ENCODE measurements at places on chromosomes 13 and 19. TPM values are rescaled to one million over a fixed set of nuclear protein-coding genes. Genes with fewer than 3 reads are reported as not detected.

DNA sequence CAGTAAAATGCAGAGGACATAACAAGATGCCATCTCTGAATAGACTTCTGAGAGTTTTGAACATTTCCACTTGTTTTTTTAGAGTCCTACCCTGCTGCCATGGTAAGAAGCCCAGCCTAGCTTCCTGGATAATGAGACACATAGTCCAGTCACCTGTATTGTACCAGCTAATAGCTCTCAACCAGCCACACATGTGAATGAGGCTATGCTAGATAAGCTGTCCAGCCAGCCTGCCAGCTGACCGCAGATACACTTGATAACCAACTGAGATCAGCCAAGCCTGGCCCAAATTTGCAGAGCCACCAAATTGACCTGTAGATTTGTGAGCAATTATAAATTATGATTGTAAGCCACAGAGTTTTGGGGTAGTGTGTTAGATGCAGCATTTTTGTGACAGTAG lies 10.7 kb downstream of the RFXAP start:
- no peak for DNase-seq

DNA sequence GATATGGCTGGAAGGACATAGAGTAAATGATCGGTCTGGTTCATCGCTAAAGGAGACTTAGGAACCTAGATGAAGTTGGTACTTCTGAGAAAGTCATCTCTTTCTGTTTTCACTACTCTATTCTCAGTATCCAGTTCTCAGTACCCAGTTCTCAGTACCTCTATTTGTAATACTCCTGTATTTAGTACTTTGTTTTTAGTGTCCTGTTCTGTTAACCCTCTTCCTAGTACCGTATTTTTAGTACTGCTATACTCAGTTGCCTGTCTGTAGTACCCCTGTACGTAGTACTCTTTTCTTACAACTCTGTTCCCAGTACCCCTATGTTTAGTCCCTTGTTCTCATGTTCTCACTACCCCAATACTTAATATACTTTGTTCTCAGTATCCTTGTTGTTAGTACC lies 1.2 kb downstream of the RFXAP start:
- DNase-seq = no peak

GRCh38 chr19:43597876-43598275 lies 1.5 kb downstream of the ZNF576 start:
- DNase-seq = no peak

Gene ICAM1
- 17.7 TPM for total RNA-seq

Gene LRRC8E
- not detected for total RNA-seq

- no peak for DNase-seq
These were observed 56.5 kb downstream of the ARHGEF7 start for GRCh38 chr13:111171629-111172028.

- DNase-seq = no peak
These were observed 8.9 kb upstream of the TMEM160 start for GRCh38 chr19:47057328-47057727.

GRCh38 chr19:1237754-1238368 lies at the start of gene CBARP:
TSS of gene CBARP (minus strand) at chr19:1238005. CDS start at chr19:1236100, 1,905 bp downstream.
- DNase-seq = no peak

DNA sequence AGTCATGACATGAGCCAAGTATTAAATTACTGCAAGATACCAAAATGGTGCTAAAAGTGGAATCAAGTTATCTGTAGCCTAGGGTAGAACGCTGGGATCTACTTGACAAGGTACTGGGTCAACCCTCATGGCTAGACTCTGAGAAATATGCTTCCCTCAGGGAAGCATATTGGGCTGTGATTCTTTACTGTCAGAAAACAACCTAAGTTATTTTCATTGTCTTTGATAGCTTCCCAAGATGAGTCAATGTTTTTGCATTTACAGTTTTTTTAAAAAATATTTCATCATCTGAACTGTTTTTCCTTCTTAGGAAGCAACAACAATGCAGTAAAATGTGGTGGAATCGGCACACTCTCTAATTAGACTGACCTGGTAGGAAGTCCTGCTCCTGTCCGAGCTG lies 218.0 kb downstream of the RGCC start:
- DNase-seq = no peak

Gene CYSLTR2
- 2.7 TPM for total RNA-seq

- peak; percentile 2 for DNase-seq
These were observed 158.6 kb upstream of the SOX1 start for GRCh38 chr13:111908361-111908760.

Gene DACH1
- total RNA-seq = not detected

Gene LILRA1
- total RNA-seq = not detected

- no peak for DNase-seq
These were observed 121.0 kb downstream of the PCDH20 start for GRCh38 chr13:61294467-61295191.

DNA sequence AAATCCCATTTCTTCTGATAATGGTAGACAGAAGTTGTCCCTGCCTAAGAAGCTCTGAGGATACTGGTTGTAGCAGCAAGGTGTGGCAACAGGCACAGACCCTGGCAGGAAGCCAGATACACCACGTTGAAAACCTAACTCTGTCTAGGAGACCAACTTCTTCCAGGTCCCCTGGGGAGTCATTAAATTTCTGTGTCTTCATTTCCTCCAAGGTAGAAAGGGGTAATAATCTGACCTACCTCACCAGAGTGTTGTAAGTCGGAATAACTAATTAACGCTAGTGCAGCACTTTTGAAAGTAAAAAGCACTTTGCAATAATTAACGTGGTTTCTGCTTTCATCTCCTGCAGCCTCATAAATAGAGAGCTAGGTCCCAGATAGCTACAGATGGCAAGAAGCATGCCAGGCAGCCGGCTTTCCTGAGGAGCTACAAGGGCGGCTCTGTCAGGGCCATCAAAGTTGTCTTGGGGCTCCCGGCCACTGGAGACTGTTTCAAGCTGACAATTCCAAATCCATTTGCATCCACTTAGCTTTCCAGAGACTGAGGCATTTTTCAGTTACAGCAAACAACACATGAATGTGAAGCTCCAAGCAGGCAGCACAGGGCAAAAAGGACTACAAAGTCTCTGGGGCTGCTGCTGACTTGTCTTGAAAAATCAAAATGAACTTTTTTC lies 176.2 kb downstream of the FOXO1 start:
- peak; percentile 65 for DNase-seq

- DNase-seq = no peak
These were observed 17.1 kb downstream of the TSHZ3 start for GRCh38 chr19:31332096-31332495.

Gene SIGLEC10
- total RNA-seq = 1.4 TPM

GRCh38 chr13:33259296-33259695 lies 26.3 kb downstream of the STARD13 start:
- no peak for DNase-seq

DNA sequence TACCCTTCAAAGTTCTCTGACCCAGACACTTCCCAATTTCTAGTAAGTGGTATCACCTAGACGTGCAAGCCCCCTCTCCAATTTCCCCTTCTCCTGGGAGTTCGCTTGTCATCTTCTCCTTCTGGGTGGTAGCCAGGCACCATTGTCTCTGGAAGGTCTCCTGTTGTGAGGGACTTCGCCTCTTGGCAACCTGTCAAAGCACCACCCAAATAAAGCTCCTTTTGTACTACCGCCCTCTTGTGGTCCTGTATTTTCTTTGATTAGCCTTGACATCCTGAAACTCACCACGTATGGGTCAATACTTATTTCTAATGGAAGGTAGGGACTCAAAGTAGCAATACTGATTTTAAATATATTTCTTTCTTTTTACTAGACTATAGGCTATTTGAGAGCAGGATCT lies 8.2 kb downstream of the GPC5 start:
- DNase-seq = peak; percentile 46

Gene SH3GL1
- 43.3 TPM for total RNA-seq

GRCh38 chr13:51687947-51688714 lies 103.9 kb downstream of the WDFY2 start:
- DNase-seq = no peak

Gene PSG6
- not detected for total RNA-seq

Gene GPR12
- not detected for total RNA-seq

DNA sequence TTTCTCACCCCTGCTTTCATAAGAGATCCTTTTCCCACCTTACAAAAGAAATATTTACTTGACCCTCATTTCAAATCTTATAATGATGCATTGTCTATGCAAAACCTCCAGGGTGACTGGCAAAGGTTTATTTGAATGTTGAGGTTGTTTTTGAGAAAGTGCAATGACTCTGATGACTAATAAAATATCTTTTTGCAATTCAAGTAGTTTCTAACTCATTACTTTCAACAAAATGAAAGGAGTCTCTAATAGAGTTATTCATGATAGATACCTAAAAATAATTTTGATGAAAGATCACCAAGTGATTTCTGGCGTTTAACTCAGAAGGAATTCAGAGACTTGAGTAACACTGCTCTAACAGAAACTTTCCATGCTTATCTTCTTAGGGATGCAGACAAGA lies 144.2 kb downstream of the FOXO1 start:
- DNase-seq = no peak

- DNase-seq = no peak
These were observed 7.7 kb downstream of the NR2F6 start for GRCh38 chr19:17237747-17238706.

DNA sequence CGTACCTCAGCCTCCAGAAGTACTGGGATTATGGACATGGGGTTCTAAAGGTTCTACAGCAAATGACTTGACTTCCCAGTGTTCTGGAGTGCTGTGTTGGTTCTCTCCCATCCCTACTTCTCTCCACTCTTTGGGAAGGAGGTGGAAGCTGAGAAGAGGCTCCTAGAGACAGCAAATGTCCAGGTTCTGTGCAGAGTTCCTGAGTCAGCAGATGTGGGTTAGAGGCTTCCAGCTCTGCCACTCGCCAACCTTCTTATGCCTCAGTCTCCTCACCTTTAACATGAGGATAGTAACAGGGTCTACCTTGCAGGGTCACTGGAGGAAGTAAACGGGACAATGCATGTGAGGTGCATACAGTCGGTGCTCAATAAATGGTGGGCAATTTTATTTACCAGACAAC lies 80.5 kb upstream of the VSTM2B start:
- peak; percentile 7 for DNase-seq

- peak; percentile 28 for DNase-seq
These were observed 3.1 kb upstream of the FFAR1 start for GRCh38 chr19:35344511-35345031.

DNA sequence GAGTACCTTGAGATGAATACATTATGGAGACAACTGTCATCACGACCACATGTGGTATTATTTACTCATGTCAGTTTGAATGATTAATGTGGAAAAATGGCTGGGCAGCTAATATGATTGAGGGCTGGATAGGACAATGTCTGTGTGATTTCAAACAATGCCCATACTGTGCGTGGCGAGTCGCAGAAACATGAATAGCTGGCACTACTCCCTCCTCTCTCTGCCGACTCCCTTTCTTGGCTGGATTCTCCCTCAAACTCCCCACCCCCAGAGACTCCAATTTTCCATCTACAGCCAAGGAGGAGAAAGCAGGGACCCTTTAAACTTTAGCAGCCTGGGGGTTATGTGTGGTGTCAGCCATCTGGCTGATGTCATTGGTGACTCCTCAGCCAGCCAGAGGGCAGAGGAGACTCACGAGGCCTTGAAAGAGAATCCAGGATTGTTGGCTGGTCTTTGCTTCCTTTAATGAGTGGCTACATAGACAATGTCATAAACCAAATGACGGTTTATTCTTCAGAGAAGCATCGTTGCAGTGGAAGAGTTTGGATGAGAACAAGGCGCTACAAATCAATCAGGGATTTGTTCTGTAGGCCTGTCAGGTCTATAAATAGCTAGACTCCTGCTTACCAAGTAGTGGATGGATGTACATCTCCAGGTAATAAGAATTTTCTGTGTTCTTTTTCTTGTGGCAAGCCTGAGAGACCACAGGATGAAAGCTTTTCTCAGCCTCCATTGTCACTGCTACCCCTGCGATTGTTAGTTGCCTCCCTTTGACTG lies 165.6 kb downstream of the DLEU7 start:
- no peak for DNase-seq

Gene KIR3DL1
- 1.0 TPM for total RNA-seq

GRCh38 chr13:50030315-50030714 lies 15.1 kb downstream of the KCNRG start:
- no peak for DNase-seq

DNA sequence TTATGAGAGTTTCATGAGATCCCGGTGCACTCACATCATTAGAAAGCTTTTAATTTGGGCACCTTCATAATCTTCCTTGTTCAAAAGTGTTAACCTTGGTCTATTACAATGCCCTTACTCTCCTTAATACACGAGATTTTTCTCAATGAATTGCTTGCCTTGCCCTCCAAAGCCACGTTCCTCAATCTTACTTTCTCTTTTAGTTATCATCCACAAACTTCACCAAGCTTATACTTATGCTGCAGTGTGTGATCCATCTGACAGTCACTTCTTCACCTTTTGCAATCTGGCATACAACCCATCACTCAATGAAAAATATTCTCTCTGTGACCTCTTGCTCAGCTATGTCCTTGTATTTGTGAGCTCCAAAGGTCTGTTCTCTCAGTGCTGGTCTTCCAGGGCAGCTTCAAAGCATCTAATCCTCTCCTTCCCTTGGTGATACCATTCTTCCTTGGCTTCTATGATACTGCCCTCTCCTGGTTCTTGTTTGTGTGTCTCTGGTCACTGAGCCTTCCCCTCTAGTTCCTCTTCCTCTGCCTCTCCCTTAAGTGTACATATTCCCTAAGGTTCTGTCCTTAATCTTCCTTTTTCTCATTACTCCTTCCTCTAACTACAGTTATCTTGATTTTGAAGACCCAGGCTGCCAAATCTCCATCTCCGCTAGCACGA lies 202.2 kb upstream of the STARD13 start:
- no peak for DNase-seq

DNA sequence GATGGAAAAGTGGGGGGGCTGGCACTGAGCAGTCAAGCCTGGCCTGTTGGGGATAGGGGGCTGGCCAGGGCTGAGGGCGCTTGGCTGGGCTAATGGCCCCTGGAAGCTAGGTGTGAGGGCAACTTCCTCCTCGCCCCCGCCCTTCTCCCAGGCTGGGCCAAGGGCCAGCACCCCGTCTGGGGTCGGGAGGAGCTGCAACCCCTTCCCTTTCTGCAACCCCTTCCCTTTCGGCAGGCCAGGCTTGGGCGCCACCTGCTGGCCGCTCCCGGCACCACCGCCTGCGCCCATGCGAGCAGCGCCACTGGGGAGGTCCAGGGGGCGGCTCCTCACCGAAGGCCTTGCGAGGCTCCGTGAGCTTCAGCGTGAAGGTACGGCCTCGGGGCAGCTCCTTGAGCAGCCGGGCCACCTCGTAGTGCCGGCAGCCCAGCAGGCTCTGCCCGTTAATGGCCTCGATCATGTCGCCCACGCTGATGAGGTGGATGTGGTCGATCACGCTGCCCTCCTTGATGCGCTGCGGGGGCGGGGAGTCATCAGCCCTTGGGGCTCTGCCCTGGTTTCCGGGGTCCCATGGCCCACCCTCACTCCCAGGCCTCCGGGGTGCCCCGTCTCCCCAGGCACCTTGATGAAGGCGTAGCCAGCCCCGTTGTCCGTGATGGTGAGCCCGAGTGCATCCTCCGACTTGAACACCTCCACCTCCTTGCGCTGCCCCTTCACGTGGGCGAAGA lies 5.0 kb upstream of the PTGER1 start:
- peak; percentile 79 for DNase-seq

DNA sequence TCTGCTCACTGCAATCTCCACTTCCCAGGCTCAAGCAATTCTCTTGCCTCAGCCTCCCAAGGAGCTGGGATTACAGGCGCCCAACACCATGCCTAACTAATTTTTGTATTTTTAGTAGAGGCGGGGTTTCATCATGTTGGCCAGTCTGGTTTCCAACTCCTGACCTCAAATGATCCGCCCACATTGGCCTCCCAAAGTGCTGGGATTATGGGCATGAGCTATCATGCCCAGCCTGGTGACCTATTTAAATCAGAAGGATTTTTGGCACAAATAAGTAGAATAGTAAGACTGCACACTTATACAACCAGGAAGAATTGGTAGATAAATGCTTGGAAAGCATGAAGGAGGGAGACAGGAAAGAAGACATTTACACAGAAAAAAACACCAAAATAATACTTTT lies 53.4 kb upstream of the AKAP11 start:
- DNase-seq = no peak
